ENCODE measurements at places on chromosomes 12 and 14. TPM values are rescaled to one million over a fixed set of nuclear protein-coding genes. Genes with fewer than 3 reads are reported as not detected.

DNA sequence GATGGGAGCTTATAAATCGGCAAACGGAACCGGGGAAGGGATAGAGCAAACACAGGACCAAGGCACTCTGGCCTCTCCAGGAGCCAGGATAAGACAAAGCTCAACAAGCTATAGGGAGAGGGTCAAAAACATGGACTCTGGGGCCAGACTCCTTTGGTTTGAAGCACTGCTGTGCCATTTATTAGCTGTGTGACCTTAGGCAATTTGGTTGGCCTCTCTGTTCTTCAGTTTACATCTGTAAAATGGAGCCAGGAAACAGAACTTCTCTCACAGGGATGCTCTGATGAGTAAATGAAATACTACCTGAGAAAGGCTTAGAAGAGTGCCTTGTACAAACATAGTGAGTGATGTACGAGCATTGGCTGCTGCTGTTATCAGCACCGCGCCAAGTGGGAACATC, 213.3 kb upstream of the PWP1 start:
- no peak for DNase-seq

GRCh38 chr12:100953217-100953616, 158.6 kb downstream of the ANO4 start:
- DNase-seq, result no peak

DNA sequence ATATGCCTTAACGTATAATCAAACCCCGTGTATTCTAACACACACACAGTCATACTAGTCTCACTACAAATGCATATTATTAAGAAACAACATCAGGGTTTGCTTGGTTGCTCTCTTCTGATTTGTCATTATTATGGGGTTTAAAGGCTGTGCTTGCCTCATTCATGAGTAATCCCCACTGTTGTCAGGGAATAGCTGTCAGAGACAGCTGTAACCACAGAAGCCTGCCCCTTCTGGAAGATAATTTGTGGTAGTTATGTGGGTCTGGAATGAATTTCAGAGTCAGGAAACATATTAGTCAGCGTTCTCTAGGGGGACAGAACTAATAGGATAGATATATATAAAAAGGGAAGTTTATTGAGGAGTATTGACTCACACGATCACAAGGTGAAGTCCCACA, 456.9 kb upstream of the TMEM132C start:
- DNase-seq, result no peak

- DNase-seq, result no peak
These were observed 35.5 kb downstream of the HECTD1 start for GRCh38 chr14:31172084-31172483.

DNA sequence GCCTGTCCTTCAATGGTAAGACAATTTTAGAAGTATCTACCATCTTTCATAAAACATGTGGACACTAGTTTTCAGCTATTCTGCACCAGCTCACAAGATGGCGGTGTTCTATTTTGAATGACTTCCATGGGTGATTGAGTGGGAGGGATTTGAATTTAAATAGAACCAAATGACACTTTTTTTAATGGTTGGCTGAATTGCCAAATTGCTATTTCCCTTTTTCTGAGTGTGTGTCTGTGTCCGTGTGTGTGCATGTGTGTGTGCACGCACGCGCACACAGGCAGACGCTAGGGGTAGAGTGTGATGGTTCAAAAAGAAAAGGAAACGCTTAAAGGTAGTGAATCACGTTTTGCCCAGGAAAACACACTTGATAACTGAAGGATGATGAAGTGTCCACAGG, 362.6 kb downstream of the DAD1 start:
- no peak for DNase-seq

- DNase-seq, result no peak
These were observed 326.1 kb downstream of the FSCB start for GRCh38 chr14:44180975-44181374.

GRCh38 chr12:108342985-108343384, 3.9 kb upstream of the CMKLR1 start:
- no peak for DNase-seq

GRCh38 chr14:83247924-83248639, 1714.4 kb upstream of the SEL1L start:
- no peak for DNase-seq

DNA sequence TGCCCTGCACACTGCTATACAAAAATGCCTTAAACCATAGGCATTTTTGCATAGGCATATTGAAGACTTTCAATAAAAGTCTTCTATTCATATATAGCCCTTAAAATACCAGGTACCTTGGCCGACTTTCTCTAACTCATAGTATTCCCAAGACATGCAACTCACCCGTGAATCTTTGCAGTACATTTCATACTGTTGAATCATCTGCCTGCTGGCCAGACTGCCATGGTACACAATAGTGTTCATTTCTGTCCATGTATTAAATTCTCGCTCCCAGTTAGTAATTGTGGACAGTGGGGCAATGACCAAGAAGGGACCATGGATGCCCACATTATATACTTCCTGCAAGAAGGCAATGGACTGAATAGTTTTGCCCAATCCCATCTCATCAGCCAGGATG, 24.3 kb upstream of the SUPT16H start:
- DNase-seq, result no peak

DNA sequence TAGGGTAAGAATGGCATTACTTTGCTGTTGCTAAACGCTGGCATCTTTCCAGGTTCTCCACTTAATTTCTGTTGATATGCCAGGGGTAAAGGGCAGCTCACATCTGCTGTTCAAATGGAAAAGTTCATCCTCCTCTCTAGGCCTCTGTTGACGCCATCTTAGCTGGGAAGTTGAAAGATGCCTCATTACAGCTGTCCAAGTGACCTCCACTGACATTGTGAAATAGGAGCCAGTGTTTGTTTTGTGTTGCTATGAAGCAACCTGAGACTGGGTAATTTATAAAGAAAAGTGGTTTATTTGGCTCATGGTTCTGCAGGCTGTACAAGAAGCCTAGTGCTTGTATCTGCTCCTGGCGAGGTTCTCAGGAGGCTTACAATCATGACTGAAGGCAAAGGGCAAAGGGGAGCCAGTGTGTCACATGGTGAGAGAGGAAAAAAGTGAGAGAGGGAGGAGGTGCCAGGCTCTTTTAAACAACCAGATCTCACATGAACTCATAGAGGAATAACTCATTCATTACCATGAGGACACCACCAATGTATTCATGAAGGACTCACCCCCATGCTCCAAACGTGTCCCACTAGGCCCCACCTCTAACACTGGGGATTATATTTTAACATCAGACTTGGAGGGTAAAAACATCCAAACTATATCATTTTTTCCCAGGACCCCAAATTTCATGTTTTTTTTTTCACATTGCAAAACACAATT, 3.2 kb upstream of the ADAM21 start:
- DNase-seq, result no peak

DNA sequence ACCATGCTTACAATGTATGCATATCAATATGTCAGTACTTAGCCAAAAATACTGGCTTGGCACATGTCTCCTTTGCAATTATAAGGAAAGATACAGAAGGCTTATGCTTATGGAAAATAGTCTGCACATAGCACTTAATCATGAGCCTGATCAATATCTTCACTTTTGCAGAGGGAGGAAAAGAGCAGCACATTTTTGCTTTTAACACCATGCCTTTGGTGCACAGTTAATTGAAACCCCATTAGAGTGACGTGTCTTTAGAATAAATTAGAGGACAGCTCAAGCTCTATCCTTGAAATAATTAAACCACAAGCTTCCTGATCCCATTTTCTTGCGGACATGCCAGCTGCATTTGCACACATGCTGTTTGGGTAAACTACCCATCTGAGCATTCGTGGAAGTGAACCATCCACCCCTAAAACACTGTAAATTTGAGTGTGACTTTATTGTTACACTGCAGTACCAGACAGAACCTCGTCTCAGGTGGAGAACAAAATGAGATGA, 839.9 kb upstream of the MGAT4C start:
- DNase-seq, result no peak

GRCh38 chr14:74568911-74569310, 43.1 kb downstream of the LTBP2 start:
- no peak for DNase-seq

DNA sequence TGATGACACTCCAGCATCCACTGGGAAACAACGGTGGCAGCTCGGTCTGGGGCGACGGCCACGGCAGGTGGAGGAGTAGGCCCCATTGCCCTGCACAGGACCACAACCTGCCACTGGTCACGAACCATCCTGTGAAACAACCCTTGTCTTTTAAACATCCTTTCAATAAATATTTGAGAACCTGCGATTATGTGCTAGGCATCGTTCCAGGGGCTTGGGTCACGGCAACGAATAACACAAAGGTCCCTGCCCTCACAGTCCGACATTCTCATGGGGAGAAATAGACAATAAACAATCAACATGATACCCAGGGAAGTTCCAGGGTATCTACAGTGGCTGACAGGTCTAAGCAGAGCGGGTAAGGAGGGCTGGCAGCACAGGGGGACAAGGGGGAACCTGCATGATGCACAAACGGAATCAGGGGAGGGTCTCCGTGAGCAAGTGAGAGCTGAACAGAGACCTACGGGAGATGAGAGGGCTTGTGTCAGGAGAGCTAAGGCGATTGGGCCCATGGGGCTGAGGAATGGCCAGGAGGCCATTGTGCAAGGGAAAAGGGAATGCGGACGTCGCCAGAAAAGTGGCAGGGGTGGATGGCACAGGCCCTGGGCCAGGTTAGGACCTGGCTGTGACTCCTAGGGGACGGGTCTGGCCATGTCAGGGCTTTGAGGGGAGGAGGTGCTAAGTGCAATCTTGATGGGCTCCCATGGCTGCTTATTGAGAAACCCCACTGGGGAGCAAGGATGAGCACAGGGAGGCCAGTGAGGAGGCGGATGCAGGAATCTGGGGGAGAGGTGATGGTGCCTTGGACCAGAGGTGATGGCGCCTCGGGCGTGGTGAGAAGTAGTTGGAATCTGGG, 9.7 kb downstream of the SCARB1 start:
- DNase-seq, result no peak

DNA sequence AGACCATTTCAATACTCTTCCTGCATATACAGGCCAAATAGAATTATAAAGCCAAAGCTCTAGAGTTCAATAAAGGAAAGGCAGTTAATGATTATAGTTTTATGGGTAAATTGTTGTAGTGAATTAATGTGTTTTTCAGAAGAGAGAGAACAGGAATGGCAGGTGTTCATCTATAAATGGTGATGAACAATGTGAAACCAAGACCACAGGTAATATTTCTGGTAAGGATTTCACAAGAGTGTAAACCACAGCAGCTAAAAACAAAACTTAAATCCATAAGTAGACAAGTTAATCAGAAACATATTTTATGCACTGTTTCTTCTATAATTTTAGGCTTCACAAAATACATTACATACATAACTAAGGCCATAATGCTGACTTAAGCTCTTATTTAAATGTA, 204.4 kb downstream of the SYT1 start:
- no peak for DNase-seq

- DNase-seq, result no peak
These were observed 39.5 kb upstream of the HIF1A start for GRCh38 chr14:61655777-61656176.

DNA sequence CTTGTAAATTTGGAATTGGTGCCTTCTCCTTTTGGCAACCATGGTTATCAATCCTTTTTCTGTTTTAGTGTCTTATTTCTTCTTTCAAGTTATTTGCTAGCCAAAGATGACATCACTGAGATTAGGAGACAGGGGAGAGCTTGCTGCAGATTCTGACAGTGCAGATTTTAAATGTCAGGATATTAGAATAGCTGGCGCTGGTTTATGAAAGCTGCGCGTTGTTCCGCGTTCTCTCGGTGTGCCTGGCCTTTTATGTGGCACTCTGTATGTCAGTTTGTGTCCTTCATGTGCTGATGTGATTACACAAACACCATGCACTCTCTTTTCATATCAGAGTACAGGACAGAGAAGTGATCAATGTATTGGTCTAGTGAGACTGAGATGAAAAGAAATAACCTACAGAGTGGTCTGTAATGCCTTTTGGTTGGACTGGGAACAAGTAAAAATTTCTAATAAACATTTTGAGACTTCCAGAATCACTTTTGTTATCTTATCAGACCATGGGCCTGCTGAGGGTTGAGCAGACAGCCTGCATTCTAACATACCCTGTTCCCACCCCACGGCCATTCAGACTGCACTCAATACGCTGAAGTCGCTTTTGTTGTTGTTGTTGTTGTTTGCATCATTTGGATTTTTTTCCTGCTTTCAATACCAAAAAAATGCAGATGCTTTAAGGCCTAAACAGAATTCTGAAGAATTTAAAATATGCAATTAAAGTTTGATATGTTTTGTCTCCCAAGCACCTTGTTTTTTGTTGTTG, 49.7 kb upstream of the TRAF3 start:
- no peak for DNase-seq

DNA sequence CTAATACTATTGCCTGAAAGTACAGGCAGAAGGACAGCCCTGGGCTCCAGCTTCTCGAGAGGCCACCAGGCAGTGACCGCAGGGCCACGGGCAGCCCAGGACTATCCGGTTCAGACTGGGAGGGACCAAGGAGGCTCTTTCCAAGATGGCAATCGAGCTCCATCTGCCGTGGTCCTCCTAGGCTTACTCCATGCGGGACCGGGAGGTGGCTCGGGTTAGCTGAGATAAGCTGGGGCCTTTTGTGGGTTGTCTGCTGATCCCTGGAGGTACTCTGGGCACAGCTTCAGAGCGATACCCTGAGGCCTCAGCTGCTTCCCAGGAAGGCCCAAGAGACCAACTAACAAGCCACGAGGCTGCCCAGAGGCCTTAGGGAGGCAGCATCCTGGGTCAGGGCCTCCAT, 33.1 kb downstream of the SNRNP35 start:
- no peak for DNase-seq

Gene P2RX2
- not detected for total RNA-seq

Gene COPZ1
- total RNA-seq, result 93.1 TPM

Gene CLEC6A
- not detected for total RNA-seq

Gene RNASE11
- not detected for total RNA-seq

Gene NID2
- 0.20 TPM for total RNA-seq

Gene DACT1
- 0.50 TPM for total RNA-seq

Gene GCH1
- 46.4 TPM for total RNA-seq

Gene SERPINA5
- total RNA-seq, result not detected
